Stimulated activated CD8-positive, alpha-beta memory T cell treated with anti-CD3 and anti-CD28 coated beads, Interleukin-15, amount 100 ng/mL, for 1 hour (primary cell): ENCODE measurements at places on chromosomes 6 and 20.

DNA sequence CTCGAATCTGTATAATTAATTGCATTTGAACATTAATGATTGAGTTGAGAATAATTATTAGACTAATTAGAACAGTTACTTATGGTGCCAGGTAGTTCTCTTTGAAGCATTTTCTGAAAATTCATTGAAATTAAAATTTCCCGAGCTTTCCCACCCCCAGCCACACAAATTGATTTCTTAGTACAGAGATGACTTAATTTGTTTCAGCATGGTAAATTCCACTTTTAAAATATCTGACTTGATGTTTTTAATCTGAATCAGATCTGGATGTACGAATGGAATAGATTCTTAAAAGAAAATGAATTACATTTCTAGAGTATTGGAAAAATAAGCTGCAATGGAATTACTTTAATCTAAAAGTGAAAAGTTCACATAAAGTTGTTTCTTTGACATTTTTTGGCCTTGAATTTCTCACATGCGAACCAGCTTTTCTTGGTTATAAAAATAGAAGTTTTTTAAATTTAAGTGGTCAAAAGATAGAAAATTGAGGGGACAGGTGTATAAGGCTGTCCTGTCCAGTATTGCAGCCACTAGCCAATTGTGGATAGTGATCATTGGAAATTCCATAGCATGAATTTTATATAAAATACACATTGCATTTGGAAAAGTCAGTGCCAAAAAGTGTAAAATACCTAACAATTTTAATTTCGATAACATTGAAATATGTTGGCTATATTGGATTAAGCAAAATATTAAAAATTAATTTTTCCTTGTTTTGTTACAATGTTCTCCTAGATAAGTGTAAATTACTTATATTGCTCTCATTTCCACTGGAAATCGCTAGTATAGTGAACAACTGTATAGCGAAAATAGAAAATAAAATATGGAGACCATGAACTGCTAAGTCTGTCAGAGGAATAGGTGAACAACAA lies 102.9 kb downstream of the OR2B2 start:
- no peak for DNase-seq

GRCh38 chr6:111603040-111603439 lies 2.6 kb downstream of the TRAF3IP2 start:
- DNase-seq, result no peak

GRCh38 chr6:18445228-18445627 lies 58.1 kb downstream of the RNF144B start:
- DNase-seq, result no peak

GRCh38 chr6:55019591-55019990 lies 154.7 kb upstream of the HCRTR2 start:
- DNase-seq, result no peak

GRCh38 chr6:162706232-162706631 lies 21.3 kb downstream of the PRKN start:
- no peak for DNase-seq

GRCh38 chr6:90369024-90369519 lies 72.4 kb upstream of the BACH2 start:
- no peak for DNase-seq

GRCh38 chr20:34074101-34074760 lies 37.8 kb downstream of the EIF2S2 start:
- DNase-seq, result no peak

DNA sequence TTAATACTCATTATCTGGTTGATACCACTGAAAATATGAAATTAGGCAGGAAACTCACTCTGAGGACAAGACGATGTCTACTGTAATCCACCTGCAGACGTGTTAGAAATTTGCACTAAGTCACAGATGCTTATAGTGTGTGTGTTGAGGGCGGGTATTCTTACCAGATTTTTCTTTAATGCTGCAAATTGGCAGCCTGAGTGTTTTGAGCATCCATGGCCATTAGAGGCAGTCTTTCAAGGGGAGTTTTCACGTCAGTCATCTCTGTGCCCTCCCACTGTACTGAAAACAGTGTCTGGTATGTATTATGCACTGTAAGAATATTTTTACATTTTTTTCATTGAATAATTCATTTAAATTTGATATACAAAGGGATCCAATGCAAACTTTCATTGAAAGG lies 266.5 kb upstream of the QKI start:
- DNase-seq, result no peak

GRCh38 chr6:161265975-161266374 lies 7.9 kb downstream of the AGPAT4 start:
- no peak for DNase-seq
